ENCODE measurements at places on chromosomes 5 and 9.

GRCh38 chr5:78615697-78616096 is 32.9 kb downstream of the LHFPL2 start:
- no peak for DNase-seq

GRCh38 chr9:27590651-27591050 is 17.4 kb upstream of the C9orf72 start:
- no peak for DNase-seq

DNA sequence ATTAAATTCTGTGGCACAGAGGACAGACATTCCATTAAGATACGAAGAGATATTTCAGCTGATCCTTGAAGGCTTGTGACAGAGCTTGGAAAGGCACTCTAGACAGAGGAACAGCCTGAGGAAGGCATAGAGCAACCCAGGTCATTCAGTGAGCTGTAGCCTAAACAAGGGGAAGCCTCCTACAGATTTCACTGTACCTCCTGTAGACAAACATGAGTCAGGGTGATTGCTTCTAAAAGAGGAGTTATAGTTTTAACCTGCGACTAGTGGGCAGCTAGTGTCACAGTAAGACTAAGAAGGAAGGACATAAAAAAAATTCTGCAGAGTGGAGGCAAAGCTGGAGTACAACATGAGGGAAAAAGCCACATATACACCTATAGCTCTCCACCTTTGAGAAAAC is 43.5 kb upstream of the ANKDD1B start:
- no peak for DNase-seq

DNA sequence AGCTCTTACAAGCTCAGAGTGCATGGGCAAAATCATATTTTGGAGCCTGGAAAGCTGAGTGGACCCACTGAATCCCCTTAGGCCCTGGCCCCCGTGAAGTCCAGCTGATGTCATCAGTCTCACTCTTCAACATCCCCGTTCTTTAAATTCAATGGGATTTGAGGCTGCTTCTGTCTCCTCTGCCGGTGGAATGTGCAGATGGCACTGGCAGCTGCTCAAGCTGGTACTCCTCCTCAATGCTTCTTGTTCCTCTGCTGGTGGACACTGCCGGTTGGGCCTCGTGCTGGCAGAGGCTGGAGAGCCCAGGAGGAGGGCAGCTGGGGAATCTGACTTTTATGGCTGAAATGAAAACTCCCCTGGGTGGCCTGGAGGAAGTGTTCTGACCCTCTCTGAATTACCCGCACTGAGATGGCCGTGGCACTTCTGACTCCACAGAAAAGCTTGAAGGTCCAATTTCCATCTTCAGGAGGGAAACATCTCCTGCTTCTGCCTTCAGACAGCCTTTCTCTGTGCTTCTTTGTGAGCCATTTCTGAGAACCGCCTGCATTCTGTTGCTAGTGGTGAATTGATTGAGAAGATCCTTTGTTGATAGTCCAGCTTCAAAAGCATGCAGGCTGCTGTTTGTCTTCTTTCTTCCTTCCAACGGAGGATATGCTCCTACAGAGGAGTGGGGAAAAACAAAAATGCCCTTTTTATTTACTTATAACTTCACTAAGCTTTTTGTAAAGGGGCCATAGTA is 298.9 kb downstream of the TMEM38B start:
- DNase-seq = no peak

DNA sequence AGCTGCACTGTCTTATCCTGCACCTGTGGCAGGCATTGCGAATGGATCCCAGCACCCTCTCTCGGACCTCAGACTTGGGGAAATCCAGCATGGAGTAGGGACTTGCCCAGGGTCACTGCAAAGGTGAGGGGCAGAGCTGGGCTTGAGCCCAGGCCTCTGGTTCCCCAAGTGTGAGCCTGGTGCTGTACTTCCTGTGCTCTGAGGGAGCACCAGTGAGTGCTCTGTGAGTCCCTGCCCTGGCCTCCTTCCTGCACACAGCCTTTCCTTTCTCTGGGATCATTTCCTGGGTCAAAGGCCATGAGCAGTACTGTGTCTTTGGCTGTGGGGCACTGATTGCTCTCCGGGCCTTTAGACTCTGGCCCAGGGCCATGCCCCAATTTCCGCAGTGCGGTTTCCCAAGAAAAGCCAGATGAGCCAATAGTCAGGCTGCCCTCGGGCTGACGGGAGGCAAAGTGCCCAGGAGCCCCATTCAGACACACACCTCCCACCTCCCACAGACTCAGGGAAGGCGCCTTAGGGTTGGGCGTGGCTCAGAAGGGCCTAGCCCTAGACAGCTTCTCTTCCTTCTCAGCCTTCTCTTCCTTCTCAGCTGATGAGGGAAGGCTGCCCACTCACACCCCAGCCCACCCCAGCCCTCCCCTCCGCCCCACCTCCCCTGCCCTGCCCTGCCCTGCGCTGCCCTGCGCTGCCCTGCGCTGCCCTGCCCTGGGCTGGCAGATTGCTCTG is 23.3 kb upstream of the TRIM14 start:
- DNase-seq = no peak

GRCh38 chr9:109969011-109969410 is 189.0 kb downstream of the PALM2AKAP2 start:
- no peak for DNase-seq

DNA sequence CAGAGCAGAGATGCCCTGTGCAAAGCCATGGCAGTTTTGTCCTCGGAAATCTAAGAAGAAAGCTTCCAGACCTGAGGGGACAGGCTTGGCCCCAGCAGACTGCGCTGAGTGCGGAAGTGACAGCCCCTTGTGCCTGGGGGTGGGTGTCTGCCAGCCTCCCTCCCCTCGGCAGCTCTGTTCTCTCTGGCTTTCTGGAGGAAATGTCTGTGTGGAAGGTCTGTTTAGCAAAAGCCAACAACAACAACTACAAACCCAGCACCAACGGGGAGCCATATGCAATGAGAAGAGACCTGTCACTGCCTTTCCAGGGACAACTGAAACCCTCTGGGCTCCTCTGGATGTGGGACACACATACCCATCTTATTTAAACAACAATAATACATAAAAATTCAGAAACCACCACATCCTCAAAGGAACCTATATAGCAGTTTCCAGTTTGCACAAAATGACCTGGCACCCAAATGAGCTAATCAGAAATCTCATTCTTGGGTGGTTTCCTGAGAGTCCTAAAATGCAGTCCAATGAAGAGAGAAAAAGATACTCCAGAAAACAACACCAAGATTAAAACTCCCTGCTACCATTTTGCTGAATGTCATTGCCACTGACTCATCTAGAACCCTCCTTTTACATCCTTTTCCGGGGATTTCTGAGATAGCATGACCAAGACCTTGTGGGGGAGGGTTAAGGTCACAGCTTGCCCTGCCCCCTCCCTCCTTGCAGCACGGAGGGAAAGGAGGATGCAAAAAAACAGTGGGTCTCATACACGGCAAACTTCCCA is 97.7 kb downstream of the AK8 start:
- no peak for DNase-seq

Data from activated T-helper 1 cell treated with anti-CD3 and anti-CD28 coated beads, Interleukin-2, amount 50 U/mL, for 16 hours (primary cell).